ENCODE measurements at places on chromosomes 11 and 22.

DNA sequence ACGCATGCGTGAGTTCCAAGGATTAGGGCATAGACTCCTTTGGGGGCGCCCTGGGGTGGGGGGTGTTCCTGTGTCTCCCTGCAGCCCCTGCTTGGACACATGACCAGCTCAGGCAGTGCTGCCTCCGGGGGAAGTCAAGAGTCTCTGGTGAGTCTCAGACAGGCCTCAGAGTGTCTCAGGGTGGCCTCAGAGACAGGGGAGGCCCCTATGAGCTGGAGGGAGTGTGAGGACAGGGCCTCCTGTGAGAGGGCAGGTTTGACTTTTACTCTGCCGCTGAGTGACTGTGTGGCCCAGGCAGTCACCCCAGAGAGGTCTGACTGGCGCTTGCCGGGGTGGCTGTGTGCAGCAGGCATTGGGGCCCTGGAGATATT lies 41.2 kb upstream of the KCNQ1OT1 start:
- no peak for DNase-seq

- DNase-seq: no peak
These were observed 34.4 kb upstream of the SMTN start for GRCh38 chr22:31046539-31047226.

DNA sequence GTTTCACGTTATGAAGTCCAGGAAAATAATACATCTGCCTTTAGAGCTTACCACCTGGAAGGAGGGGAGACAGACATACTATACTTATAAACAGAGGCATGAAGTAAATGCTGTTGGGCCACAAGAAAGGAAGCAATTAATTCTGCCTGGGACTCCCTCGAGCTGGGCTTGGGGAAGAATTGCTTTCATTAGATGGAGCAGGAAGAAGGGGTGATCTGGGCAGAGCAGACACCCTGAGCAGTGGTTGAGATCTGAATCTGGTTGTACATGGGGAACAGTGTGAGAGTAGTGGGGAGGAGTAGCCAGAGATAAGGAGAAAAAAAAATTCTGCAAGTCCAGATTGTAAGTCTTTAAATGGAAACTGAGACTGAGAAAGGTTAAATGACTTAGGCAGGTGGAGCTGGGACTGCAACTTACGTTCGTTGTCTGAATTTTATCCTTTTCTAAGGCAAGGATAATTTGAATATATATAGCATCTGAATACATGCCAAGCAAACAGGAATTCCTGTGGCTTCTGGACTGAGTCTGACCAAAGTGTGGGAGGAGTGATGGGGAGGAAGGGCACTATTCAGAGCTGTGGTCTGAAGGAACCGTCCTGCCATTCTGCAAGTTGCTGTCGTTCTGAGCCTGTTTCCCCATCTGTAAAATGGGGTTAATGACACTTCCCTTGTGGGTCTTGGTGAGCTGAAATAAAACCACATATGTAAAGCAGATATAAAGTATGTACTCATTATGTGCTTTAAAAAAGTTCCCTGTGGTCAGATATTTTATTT lies 7.9 kb downstream of the NCAM1 start:
- DNase-seq: no peak

DNA sequence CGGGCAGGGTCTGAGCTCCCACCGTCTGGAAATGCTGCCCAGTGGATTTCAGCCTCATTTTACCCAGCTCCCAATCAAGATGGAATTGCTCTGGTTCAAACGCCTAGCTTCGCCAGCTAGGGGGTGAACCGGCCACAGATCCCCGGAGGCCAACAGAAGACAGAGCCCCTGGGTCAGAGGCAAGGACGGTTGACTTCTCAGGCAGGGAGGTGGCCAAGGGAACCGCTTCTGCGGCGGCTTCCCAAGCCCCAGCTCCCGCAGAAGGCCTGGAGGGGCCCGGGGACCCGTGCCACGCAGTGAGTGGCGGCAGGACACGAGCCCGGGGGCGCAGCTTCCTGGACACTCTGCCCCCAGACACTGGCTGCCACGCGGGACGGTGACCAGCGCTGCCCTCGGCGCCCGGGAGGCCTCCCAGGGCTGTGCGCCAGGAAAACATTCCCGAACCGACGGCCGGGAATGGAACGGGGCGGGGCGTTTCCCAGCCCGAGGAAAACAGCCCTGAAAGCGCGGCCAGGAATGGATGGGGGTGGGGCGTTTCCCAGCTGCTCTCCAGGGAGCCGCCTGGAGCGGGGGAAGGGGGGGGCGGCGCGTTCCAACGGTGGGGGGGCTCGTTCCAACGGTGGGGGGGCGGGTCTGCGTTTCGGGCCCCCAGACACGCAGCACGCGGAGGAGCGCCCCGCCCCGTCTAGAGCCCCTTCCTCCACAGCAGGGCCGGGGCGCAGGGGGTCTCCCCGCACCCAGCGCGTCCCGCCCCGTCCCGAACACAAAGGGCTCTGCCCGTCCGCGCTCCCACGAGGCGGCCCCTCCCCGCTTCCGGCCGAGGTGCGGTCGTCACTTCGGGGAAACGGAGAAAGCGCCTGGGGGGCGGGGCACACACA lies 13.5 kb upstream of the B4GALNT4 start:
- peak; percentile 65 for DNase-seq

DNA sequence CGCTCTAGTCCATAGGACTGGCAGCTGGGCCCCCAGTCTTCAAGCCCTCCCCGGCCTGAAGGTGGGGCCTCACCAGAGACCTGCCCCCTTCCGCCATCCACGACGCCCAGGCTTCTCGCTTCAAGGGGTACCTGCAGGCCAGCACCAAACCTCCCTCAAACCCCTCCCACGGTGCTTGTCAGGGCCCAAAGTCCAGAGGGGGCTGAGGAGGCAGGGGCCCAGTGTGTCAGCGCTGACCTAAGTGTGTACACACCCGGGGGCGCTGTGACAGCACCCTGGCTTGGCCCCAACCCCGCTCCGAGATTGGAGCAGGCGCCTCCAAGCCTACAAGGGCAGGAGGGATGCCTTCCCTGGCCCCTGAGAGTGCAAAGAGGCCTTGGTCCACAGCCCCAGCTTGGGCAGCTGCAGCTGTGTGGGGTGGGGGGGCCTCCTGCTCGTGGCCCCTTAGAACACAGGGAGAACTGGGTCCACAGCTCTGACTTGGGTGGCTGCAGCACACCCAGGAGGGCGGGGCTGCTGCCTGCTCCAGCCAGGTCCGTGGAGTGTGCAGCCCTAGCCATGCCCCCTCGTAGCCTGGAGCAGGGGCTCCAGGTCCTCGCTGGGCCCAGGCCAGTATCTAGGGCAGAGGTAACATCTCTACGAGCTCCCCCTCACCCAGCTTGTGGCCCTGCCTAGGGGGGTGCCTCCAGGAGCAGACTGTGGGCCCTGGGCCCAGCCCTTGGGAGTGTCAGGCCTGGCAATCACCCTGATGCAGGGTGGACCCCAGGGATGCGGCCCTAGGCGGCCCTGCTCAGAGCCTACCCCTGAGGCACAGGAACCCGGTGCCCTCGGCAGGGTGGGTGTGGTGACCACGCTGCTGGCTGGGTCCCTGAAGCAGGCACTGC lies 4.9 kb downstream of the SBF2 start:
- DNase-seq: no peak

GRCh38 chr11:129230006-129230405 lies 37.9 kb upstream of the ARHGAP32 start:
- no peak for DNase-seq

GRCh38 chr11:12441231-12441861 lies 64.0 kb downstream of the PARVA start:
- no peak for DNase-seq

Data from esophagus squamous epithelium (tissue), 5 donors.